ENCODE measurements at places on chromosomes 1 and 21.

- DNase-seq, result no peak
These were observed 126.6 kb upstream of the BEND5 start for GRCh38 chr1:48903291-48903690.

DNA sequence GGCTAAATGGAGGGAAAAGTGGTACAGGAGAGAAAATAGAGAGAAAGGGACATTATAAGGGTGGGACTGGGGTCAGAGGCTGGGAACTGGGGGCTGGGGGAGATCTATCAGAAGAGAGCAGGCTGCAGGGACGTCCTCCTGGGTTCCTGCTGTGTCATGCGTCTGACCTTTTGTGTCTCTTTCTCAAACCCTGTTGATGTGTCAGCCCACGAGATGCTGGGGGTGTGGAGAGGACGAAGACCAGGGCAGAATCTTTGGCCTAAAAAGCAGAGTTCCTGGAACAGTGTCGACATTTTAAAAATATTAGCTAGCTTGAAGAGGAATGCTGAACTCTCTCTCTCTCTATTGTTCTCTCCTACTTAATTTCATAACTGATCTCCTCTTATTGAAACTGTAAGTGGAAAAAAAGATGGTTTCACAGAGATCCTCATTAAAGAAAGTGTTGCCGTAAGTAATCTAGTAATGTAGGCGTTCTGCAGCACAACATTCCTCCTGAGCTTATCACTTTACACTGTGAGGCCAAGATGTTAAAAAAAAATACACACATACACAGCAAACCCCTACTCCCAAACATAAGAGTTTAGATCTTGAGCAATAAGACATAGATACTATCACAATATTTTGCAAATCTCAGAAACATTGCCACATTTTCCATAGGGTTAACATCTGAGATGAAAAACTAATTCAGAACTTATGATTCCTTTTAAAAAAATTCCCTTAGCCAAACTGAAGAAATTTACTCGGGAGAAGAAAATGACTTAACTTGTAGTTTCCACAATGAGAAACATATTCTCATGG, 52.6 kb downstream of the RUNX1 start:
- no peak for DNase-seq

DNA sequence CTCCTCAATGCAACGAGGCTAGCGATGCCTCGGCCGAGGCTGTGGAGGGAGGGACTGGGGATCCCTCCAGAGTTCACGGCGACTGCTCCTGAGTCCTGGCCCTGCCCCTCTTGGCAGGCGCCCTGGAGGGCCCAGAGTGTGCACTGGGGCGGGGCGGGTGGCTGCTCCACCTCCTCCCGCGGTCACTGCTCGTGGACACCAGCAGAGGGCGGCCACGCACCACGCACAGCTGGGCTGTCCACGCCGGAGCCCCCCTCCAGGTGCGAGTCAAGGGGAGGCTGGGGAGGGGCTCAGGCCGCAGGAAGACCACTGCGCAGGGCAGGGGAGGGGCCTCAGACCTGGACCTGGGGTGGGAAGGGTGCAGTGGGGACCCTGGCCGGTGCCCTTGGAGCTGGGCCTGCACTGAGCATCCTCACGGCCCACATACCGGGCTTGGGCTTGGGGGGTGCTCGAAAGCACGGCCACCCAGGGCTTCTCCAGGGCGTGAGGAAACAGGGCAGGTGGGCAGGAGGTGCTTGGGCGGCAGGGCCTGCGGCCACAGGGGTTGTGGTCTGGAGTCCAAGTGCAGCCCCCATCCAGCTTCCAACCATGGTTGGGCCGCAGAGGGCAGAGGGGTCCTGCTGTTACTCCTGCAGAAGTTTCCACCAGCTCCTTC, 20.6 kb upstream of the TTC34 start:
- DNase-seq, result no peak

GRCh38 chr1:41913014-41913413, 5.7 kb downstream of the HIVEP3 start:
- no peak for DNase-seq

GRCh38 chr1:205259324-205259832, 31.6 kb downstream of the TMCC2 start:
- no peak for DNase-seq

- no peak for DNase-seq
These were observed 57.1 kb upstream of the SPOCD1 start for GRCh38 chr1:31872658-31873636.

- DNase-seq, result no peak
These were observed 471.8 kb upstream of the RUNX1 start for GRCh38 chr21:35520856-35521255.

DNA sequence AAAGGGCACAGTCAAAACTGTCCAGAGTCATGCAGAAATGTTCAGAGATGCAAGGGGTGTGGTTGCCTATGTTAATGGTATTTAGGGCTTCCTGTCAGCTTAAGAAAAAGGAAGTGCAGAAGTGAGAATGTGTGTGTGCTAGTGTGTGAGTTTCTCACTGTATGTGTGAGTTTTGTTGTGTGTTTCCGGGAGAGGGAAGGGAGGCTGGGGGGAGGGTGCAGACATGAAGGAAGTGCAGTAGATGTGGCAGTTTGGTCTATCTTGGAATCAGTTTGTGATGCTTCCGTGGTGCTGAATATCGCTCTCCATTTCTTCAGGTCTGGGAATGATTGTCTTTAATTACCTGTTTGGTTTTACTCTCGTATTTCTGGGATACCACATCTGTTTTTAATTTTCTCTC, 16.5 kb upstream of the ATP6V1G3 start:
- DNase-seq, result peak; percentile 11

DNA sequence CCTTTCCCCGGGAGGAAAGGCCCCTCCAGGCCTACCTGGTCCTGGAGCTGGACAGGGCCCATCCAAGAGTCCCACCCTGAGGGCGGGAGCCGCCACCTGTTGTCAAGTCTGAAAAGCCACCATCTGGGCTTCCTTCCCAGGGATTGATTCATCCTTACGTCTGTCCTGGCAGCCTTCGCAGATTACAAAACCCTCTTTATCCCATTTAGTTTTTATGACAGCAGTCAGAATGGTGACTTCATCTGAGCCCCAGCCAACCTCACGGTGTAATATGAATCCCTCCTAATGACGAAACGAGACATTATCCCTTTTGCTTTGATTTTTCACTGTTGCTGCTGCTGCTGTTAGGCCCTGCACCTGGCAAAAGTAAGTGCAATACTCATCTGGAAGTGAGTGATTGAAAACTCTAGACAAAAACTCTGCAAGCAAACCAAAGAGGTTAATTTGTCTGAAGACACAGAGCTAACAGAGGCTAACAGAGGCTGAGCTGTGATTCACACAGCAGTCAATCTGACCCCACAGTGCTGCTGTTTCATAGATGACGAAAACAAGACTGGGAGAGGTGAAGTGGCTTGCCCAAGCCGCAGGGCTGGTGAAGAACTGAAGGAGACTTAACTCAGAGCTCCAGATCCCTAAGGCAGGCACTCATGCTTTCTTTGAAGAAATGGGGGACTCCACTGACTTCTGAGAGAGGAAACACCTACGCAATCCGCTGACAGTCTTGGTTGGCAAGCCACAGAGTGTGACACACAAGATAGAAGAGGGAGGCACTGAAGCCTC, 30.0 kb upstream of the S100A7 start:
- DNase-seq, result no peak

- DNase-seq, result no peak
These were observed 17.5 kb downstream of the SLC26A9 start for GRCh38 chr1:205925736-205926135.

GRCh38 chr1:221727146-221728036, 14.5 kb downstream of the DUSP10 start:
- no peak for DNase-seq

GRCh38 chr21:40051801-40052200, 184.6 kb downstream of the PCP4 start:
- DNase-seq, result no peak

GRCh38 chr1:33460947-33461629, 11.4 kb upstream of the ZSCAN20 start:
- no peak for DNase-seq

DNA sequence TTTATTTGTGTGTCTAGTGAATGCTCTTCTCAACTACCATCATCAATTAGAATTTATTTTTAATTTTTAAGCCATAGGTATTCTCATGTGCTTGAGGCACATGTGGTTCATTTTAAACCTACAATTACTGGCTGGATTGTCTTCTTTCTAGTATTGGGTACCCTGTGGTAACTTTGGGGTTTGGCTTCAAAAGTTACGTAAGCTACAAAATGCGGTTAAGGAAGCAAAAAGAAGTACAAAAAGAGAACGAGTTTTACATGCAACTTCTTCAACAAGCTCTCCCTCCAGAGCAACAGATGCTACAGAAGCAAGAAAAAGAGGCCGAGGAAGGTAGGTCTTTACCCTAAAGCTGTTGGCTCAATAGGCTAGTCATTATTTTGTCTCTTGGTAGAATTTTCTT, 25.8 kb downstream of the MACO1 start:
- no peak for DNase-seq

GRCh38 chr1:215863796-215864195, 296.7 kb downstream of the KCTD3 start:
- no peak for DNase-seq

DNA sequence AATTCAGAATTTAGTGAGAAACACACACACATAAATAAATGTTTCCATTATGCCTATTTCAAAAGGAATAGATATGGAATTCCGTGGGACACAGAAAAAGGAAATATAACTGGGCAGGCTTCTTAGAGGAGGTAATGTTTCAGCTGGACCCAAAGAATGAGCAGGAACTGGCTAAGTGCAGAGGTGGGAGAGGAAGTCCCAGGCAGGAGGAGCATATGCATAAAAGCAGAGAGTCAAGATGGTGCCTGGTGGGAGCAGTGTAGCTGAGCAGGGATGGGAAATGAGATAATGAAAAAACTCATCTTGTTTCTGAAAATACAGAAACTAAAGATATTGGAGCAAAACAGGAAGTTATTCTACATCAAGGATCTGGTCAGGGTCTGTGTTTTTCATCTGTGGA, 115.2 kb upstream of the MAGI3 start:
- no peak for DNase-seq

GRCh38 chr1:92366040-92366395, 67.2 kb downstream of the RPAP2 start:
- no peak for DNase-seq

DNA sequence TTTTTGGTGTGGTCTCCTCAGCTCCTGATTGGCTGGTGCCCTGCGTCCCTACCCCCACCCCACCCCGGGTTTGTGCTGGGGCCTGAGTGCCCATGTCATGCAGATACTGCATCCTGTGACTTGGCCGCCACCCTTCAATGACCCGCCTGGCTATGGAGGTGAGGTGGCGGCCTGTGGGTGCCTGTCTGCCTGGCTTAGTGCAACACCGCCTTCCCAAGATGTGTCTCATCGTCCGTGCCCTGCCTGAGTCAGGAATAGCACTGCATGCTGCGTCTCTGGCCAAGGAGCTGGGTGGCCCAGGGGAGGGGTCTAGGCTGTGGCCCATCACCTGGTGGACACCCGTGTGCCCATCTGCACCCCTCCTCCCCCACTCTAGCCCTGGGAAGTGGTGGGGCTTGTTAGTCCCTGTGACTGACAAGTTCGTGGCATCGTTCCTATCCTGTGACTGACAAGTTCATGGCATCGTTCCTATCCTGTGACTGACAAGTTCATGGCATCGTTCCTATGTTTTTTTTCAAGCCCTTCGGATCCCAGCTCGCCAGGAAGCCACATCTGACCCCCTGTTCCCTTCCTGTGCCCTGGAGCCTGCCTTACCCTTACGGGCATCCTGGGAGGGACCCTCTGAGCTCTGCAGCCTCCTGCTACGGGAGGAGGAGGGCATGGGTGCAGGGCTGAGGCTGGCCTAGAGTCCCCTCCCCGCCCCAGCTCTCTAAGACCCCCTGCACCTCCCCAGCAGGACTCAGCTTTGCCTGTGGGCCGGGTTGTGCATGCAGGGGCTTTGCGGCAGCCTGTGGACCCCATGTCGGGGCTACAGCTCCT, 7.5 kb downstream of the SLX9 start:
- no peak for DNase-seq

GRCh38 chr1:12091191-12091590, 28.1 kb downstream of the TNFRSF8 start:
- no peak for DNase-seq

DNA sequence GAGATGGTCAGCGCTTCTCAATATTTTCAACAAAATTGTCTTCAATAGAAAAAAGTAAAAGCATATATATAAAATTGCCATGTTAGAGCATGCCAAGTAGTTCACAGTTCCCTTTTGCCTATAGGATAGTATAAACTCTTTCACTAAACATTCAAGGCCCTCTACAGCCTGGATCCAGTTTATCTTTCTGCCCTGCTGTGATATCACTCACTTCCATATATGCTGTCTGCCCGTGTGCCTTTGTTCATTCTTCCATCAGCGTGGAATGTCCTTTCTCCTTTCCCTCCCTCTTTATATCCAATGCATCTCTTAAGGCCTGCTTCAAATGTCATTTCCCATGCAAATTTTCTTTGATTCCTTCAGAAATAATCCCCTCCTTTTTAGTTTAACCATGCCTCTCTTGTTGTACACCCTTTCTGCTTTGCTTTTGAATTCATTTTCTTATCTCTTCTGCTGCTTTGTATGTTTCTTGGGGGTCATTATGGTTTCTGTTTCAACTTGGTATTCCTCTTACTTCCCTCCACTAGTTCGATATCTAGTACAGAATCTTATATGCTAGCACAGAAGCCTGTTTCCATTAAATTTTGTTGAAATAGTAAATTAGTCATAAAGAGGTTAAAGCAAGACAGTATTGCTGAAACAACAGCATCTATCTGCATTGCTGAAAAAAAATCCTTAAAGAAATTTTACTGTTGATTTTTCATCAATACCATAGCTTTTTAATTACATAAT, 44.7 kb downstream of the XCL2 start:
- DNase-seq, result no peak

- peak; percentile 40 for DNase-seq
These were observed 14.4 kb downstream of the CD58 start for GRCh38 chr1:116556289-116557006.

- DNase-seq, result peak; percentile 41
These were observed 33.4 kb upstream of the TENT5B start for GRCh38 chr1:27045973-27046558.

GRCh38 chr1:192462616-192463015, 113.0 kb upstream of the RGS1 start:
- DNase-seq, result no peak

DNA sequence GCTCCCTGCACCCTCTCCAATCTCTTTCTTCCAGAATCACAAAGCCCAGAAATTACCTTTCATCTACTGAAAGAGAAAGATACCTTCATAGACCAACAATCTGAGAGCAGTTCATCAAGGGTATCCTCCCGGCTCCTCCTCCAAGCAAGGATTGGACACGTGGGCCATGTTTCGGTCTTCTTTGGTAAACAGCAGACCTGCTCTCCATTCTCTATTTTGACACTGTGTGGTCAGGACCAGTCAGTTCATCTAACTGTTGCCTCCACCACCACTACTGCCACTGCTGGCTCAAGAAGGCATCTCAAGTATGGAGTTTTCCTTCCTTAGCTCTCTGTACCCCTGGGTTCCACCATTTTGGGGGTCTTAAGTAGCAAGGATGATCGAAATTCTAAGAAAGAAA, 8.0 kb upstream of the LELP1 start:
- DNase-seq, result no peak

DNA sequence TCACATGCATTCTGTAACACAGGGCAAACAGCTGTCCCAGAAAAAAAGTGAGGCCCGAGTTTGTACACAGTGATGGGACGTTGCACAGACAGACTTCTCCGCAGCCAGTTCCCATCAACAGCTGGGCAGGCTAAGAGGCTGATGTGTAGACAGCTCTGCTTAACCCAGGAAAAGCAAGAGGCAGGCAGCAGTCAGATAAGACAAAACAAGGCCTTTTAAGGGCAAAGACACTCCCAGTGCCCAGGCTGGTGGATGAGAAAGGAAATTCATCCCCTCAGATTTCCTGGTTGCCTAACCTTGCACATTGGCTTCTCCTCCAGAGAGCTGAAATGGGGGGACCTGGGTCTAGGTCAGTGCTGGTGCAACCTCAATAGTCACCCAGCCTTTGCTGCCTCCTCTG, 17.2 kb upstream of the PHLDA3 start:
- no peak for DNase-seq

GRCh38 chr1:31029026-31029425, 36.5 kb downstream of the PUM1 start:
- DNase-seq, result no peak
